Osteocyte (in vitro differentiated cells): ENCODE measurements at places on chromosomes 13 and 19. TPM values are rescaled to one million over a fixed set of nuclear protein-coding genes. Genes with fewer than 3 reads are reported as not detected.

DNA sequence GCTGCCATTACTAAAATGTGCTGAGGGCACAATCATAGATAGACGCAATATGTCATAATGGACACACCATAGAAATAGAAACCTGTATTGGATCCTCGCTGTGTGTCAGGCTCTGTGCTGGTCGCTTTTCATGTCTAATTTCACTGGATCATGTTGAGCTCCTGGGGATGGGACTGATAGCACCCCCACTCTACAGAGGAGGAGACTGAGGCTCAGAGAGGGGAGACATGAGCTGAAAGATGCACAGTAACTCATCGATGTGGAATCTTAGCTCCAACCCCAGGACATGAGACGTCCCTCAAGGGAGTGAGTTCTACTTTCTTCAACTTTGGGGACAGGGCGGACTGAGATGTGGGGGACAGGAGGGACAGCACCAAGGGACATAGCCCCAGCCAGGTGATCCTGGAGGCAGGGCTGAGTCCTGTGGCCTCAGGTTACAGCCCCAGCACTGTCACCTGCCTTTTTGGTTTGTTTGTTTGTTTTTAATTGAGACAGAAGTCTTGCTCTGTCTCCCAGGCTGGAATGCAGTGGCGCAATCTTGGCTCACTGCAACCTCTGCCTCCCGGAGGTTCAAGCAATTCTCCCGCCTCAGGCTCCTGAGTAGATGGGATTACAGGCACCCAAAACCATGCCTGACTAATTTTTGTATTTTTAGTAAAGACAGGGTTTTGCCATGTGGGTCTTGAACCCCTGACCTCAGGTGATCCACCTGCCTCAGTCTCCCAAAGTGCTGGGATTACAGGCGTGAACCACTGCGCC lies 6.6 kb upstream of the GIPC1 start:
- no peak for DNase-seq

GRCh38 chr19:36638862-36639510 lies 27.7 kb downstream of the ZNF461 start:
- no peak for DNase-seq

DNA sequence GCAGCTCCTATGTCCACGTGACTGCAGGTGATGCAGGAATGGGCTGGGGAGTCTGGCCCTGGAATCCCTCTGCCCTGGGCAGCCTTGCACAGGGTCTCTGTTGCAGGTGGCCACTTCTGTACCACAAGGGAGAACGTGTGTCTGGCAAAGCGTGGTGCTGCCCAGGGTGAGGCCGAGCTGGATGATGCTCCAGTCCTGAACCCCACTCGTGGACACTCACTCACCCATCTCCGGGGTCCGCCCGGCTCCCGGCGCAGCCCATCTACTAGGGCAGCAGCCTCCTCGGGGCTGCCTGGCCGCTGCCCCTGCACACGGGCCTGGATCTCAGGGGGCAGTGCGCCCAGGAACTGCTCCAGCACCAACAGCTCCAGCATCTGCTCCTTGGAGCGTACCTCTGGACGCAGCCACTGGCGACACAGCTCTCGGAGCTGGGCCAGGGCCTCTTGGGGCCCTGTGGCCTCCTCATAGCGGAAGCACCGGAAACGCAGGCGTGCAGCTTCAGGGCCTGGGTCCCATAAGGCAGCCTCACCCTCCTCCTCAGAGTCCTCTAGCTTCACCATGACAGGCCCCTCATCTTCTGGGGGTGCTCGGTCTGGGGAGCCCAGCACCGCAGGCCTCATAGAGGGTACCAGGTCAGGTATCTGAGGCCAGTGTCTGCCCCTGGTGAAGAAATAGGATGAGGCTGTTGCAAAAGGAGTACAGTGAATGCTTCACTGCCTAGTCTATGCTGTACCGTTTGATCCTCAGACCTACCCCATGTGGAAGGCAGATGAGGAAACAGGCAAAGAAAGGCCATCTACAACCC lies 2.2 kb downstream of the MZF1 start:
- no peak for DNase-seq

GRCh38 chr13:97387485-97387839 lies 46.5 kb upstream of the RAP2A start:
- no peak for DNase-seq

- DNase-seq: peak; percentile 91
Observed at GRCh38 chr19:17680230-17680722, 7.9 kb downstream of the UNC13A start.

DNA sequence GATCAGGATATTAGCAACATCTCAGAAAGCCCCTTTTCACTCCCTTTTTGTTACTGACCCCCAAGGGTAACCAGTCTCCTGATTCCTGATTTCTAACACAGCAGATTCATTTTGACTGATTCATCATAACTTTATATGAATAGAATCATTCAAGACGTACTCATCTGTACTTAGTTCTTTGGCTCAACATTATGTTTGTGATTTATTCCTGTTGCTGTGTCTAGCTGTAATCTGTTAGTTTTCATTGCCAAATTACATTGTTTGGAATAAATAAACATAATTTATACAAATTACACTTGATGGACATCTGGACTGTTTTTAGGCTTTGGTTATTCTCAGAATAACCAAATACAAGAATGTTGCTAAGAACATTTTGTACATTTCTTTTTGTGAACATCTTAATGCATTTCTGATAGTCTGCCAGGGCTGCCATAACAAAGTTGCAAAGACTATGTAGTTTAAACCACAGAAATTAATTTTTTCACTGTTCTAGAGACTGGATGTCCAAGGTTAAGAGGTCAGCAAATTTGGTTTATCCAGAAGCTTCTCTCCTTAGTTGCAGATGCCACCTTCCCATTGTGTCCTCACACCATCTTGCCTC lies 62.8 kb upstream of the EDNRB start:
- no peak for DNase-seq

DNA sequence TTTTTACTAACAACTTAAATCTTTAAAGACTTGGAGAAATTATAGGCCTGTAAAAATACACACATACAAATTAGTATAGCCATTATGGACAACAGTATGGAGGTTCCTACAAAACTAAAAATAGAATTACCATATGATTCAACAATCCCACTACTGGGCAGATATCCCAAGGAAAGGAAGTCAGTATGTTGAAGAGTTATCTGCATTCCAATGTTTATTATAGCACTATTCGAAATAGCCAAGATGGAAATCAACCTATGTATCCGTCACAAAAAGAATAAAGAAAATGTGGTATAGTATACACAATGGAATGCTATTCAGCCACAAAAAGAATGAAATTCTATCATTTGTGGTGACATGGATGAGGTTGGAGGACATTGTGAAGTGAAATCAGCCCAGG lies 37.2 kb downstream of the SLITRK1 start:
- DNase-seq: no peak

DNA sequence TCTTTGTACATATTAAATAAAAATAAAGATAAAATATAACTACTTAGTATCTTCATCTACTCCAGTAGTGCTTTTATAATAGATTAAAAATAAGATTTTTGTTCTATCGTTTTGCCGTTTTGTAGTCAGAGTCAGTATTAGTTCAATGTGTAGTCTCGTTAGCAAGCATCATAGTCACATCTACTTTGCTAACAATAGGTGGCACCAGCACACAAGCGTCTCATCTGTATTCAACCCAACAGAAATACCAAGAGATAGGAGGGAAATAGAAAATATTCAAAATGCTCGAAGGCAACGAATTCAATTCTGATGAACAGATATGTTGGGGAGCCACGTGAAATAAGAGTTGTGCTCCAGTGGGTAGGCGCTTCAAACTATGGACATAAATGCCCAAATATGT lies 21.4 kb upstream of the MICU2 start:
- DNase-seq: no peak

- DNase-seq: no peak
Observed at GRCh38 chr19:49069026-49069425, 3.5 kb downstream of the KCNA7 start.

DNA sequence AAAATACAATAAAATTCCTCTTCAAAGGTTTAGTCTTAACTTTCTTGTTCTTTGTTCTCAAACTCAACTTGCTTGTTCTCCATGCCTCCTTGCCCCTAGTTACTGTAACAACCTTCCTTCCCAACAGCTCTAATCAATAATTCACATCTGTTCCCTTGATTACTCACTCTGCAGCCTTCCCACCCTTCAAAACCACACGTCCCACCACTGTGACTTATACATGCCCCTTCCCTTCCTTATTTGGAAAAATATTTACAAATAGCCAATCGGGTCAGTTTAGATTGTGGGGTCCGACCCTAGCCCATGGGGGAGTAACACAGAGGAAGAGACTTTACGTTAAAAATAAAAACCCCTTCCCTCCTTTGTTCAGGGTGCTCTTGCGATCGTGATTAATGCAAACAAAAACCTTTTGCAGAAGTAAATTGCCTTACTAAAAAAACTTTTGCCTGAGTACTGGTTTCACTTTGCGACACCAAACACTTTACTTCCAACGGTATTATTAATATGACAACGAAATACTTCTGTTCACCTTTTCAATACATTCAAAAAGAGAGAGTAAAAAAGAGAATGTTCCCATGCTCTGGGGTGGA lies 512 bp upstream of the ZNF93 start:
- no peak for DNase-seq

DNA sequence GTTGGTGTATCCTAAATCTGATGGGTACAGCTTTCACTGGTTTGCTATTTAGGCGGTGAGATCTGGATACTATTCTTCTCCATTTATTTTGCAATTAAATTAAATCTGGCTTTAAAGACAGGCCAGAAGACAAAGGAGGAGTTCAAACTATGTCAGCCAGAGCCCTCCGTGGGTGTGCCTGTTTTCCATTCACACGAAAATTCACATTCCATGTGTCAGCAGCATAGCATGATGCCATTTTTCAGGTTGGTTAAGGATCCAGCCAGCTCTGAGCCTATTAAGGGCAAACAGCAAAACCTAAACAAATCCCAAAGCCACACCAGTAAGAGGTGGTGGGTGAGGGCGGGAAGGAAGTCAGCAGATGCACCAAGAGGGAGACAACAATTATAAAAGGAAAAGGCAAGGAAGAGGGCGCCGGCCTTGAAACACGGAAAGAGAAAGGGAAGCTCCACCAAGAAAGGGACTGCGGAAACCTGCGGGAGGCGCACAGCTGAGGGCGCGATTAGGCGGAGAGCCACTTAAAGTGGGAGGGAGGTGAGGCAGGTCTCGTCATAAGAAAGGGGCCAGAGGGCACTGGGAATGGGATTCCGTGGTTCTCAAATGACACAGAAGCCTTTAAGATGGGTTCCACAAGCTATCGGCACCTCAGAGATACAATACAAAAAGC lies 43.0 kb downstream of the CARS2 start:
- peak; percentile 64 for DNase-seq

GRCh38 chr13:32087955-32088747 lies 56.6 kb downstream of the FRY start:
- no peak for DNase-seq

GRCh38 chr13:46035066-46035465 lies 17.5 kb downstream of the ZC3H13 start:
- DNase-seq: no peak

- DNase-seq: no peak
Observed at GRCh38 chr19:3765121-3765520, 2.6 kb downstream of the MRPL54 start.

GRCh38 chr13:94079876-94080275 lies 399.6 kb downstream of the DCT start:
- DNase-seq: no peak

DNA sequence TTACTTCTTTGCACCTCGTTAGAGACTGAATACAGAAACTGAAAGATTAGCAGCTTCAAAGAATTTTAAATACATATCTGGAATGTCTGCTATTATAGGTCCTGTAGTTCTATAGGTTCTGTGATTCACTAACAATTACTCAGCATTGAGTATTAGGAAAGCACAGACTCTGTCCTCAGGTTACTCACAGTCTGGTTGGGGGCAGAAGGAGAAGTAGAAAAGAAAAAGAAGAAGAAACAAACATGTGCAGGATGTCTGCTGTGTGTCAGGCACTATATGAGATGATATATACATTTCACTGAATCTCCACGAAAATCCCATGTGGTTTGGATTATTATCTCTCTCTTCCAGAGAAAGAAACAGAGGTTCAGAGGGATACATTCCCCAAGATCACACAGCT lies 40.1 kb downstream of the SERTM1 start:
- DNase-seq: no peak

DNA sequence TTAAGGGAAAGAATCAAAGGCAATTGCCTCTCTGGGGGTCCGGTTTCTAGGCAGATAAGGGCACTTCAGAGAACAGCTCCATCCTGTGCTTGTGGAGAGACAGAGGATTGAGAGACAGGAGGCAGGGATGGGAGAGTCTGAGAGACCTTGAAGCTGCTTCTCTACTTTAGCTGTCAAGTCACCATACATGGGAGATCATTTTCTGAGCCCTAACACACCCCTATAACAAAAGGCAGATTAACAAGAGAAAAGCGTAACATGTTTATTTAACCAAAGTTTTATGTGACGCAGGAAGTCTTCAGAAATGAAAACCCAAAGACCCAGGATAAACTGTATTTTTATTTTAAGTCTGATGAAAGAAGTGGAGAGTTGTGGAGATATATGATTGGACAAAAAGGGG lies 48.4 kb downstream of the CBY2 start:
- DNase-seq: no peak

DNA sequence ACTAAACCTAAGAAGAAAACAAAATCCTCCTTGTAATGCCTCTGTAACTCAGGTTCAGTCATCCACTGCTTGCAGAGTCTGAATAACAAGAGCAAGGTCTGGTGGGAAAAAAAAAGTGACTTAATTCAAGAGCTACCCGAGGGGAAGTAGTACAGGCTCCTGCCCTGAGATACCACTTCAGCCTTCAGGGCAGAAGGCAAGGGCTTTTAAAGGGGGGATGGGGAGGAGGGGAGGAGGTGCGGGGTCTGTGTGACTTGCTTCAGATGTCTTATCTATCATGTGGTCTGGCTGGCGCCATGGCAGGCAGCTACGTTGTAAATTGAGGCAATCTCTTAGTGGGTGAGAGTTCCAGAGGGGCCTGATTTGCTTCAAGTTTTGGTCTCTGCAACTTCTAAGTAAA lies 66.7 kb downstream of the LRRC63 start:
- no peak for DNase-seq

GRCh38 chr19:11383706-11384048 lies 437 bp downstream of the EPOR start:
- DNase-seq: no peak

FCGBP gene
- total RNA-seq: 0.21 and 0.38 TPM in 2 replicates

COL4A2 gene
- total RNA-seq: 2,001 and 2,067 TPM in 2 replicates

TMEM147 gene
- total RNA-seq: 110 and 111 TPM in 2 replicates

CEACAM8 gene
- total RNA-seq: not detected in 2 replicates

ZNF99 gene
- total RNA-seq: not detected in 2 replicates

SLC25A41 gene
- total RNA-seq: 0.27 TPM in 1 of 2 replicates, not detected in the other

TNNI3 gene
- total RNA-seq: 0.57 TPM in 1 of 2 replicates, not detected in the other

VSIG10L gene
- 3.5 TPM in 2 replicates for total RNA-seq

TSC22D1 gene
- 118 and 122 TPM in 2 replicates for total RNA-seq

BCKDHA gene
- 12.5 and 19.8 TPM in 2 replicates for total RNA-seq

SMAD9 gene
- 3.6 and 4.6 TPM in 2 replicates for total RNA-seq

KLK14 gene
- not detected in 2 replicates for total RNA-seq
